ENCODE measurements at places on chromosomes 11 and 22.

DNA sequence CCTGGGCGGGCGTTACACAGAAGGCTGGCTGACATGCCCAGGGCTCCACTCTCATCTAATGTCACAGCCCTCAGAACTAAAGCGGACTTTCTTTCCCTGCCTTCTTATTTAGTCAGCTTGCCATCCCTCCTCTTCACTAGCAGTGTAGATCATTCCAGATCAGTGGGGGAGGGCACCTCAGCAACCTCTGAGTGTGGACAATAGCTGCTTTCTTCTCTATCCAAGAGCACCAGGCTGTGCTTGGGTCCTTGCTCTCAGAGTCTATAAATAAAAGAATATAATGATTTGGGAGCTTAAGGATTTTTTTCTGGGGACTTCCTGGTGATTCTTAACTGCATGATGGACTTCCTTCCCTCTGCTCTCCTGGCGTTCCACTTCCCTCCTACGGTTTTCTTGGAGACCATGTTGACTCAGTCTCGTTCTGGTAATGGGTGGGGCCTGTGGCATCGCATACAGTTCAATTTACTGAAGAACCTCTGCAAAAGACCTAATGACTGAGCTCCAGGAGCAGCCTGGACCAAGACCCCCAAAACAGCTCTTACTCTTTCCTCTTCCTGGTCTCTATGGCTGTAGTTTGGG, 2.9 kb upstream of the HMBS start:
- DNase-seq, result no peak

DNA sequence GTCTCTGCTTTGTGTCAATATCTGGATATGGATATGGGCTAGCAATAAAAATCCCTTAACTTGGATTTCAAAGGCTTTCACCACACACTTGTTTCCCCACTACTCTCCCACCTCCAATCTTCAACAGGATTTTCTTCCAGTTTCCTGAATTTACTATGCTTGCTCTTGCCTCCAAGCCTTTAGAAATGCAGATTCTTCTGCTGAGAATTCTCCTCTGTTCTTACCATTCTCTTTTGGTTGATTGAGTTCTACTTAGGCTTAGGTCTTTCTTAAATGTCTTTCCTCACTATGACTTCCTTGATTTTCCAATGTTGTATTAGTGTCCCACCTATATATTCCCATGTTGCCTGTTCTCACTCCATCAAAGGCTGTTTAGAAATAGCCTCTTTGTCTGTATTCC, 1502.4 kb upstream of the TENM4 start:
- DNase-seq, result no peak

DNA sequence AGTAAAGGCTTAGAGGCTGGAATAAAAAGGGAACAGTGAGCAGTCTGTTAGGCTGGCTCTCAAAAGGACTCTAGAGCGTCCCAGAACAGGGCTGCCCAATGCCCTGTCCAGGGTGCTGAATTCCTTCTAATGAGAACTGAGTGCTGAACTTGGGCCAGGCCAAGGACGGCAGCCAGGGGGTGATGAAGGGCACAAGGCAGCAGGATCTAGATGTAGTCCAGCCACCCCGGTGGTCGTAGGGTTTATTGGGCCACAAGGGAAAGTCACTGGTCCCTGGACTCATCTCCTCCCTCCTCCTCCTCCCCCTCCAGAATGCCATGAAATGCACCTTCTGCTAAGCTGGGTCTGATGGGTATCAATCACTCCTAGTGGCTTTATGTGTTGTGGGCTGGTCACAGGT, 19.2 kb downstream of the NPTXR start:
- DNase-seq, result no peak

DNA sequence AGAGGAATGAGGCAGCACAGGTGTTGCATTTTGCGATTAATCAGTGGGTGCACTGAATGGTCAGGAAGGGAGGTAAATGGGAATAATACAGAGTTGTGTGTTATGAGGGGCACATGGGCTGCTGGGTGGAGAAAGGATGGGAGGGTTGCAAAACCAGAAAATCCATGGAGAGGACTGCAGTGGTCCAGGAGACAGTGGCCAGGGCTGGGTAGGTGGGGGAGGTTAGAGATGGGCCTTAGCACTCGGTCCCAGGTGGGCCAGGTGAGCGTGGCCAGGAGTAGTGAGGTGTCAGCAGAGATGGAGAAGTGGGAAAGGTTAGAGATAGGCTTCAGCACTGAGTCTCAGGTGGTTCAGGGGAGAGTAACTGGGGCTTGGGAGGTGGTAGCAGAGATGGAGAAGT, 399.1 kb upstream of the LARGE1 start:
- DNase-seq, result no peak

- DNase-seq, result no peak
Observed at GRCh38 chr11:10670099-10670498, 23.5 kb downstream of the IRAG1 start.

- DNase-seq, result no peak
Observed at GRCh38 chr22:40757071-40757470, 62.1 kb downstream of the SLC25A17 start.

DNA sequence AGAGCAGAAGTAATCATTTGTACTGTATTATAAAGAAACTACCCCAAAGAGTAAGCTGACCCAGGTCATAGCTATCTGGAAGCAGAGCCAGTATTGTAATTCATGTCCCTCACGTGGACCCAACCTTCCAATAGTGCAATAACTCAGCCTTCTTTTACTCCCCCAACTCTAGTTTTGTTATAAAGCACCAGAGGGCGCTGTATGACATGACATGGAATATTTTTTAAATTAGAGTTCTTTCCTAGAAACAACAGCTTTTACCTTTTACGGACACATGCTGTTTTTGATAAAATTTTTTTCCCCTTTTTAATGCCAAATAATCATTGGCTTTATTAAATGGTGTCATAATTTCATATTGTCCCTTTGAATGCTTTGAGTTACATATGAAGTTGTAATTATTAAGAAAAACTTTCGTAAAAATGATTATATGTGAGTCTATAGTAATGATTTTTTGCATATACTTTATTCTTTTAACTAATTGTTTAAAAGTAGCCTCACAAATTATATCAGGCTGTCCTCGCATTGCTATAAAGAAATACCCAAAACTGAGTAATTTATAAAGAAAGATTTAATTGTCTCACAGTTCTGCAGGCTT, 76.9 kb downstream of the DKK3 start:
- DNase-seq, result no peak

- DNase-seq, result no peak
Observed at GRCh38 chr11:107218123-107219013, 200.1 kb upstream of the GUCY1A2 start.

DNA sequence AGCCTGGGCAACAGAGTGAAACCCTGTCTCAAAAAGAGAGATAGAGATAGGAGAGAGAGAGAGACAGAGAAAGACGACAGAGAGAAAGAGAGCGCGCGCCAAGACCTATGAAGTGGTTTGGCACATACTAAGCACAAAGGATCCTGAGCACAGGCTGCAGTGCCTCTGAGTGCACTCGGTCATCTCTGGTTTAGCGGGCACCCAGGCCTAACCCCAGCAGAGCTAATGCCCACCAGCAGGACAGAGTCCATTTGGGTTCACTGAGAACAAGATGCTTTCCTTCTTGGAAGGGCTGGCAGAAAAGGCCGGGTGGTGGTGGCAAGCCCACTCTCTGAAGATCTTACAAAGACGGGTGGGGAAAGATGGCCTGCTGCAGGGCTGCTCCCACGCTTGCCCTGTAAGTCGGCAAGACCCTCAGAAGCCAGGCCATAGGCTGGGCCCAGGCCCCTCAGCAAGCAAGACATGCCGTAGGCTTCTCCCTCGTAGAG, 3.3 kb downstream of the SCARF2 start:
- no peak for DNase-seq

DNA sequence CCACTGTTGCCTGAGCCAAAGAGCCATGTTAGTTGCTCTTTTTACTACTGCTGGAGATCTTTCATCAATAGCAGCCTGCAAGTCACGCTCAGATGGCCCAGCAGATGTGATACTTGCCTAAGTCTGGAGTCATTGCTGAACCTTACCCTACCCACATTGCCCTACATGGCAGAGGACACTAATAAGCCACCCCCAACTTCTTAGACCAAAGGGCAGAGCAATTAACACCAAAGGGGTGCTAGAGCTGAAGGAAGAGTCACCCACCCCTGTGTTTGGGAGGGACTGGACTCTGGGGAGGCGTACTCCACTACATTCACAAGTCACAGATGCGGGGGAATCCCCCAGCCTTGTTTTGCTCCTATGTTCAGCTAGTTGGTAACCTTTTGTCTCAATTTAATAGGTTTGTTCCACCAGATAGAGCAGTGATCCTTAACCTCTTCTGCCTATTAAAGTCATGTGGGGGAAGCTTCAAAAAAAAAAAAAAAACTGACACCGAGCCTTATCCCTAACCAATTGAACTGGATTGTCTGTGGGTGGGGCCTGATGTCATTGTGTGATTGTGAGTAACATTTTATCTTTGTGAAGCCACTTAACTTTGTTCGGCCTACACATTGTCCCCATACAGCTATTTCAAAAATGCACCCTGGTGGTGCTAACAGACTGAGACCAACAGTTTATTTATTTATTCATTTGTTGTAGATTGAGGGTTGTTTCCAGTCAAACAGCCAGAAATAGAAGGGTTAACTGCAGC, 13.1 kb downstream of the ADM start:
- no peak for DNase-seq

DNA sequence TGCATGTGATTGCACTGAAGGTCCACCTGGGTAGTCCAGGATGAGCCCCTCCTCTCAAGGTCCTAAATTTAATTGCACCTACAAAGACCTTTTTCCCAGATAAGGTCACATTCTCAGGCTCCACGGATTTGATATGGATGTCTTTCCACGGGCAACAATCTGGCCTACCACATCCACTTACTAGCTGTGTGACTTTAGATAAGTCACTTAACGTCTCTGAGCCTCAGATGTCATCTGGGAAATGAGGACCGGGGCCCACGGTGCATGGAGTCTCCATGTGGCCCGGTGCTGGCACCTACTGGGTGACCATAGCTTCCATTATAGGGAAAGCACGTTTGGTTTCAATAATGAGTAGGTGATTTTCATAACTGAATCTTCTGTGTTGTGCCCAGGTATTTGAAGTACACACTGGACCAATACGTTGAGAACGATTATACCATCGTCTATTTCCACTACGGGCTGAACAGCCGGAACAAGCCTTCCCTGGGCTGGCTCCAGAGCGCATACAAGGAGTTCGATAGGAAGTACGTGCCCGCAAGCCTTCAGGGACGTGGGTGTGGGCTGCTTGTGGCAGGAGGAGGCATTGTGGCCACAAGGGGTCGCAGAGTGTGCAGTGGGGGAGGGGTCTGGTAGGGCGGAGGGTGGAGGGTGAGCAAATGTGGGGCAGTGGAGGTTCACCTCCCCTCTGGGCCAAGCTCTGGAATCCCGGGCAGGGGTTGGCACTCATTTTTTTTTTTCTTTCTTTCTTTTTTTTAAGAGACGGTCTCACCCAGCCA, 55.7 kb downstream of the ARHGAP8 start:
- no peak for DNase-seq

DNA sequence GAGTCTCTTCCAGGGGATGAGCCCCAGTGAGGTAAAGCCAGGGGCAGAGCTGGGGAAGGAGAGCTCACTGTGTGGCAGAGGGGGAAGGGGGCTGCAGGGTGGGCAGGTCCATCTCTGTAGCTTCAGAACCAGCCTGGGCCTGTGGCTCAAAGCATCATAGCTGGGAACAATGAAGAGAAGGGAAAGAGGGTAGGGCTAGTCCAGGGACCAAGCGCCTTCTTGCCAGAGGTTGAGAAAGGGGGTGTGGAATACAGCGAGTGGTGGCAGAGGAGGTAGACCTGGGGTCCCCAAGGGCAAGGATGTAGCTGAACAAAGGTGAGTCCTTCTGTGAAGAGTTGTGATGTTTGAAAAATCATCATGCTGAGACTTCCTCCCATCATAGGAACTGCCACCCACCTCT, 1.2 kb upstream of the PLA2G3 start:
- no peak for DNase-seq

- no peak for DNase-seq
Observed at GRCh38 chr22:47372596-47373385, 610.3 kb downstream of the TBC1D22A start.

DNA sequence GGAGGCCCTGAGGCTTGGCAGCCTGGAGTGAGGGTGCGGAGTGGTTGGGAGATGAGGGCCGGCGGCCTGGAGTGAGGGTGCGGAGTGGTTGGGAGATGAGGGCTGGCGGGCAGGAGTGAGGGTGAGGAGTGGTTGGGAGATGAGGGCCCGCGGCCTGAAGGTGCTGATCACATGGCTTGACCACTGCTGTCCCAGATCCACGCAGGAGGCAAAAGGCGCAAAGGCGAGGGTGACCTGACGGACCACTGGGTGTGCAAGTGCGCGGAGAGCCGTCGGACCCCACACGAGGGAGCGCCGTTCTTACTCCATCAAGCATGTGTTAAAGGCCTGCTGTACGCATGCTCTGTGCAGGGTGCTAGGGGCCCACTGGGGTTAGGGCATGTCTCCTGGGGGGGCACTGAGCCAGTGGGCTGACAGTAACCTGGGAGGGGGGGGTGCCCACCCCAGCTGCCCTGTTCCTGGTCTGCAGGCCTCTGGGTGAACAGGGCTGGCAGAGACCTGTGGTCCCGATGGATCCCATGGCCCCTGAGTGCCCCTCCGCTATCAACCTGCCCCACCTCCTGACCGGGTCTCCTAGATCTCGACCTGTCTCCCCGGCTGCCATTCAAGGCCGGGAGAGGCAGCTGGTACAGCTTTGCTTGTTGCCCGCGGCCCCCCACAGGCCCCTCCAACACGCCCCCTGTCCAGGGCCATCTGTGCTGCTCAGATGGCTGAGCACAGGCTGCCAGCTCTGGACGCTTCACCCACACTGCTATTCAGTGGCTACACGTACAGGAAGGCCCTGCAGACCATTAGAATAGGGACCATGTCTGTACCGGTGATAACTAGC, 21.1 kb downstream of the MRGPRD start:
- no peak for DNase-seq

- no peak for DNase-seq
Observed at GRCh38 chr22:49064836-49065235, 762.8 kb downstream of the BRD1 start.

DNA sequence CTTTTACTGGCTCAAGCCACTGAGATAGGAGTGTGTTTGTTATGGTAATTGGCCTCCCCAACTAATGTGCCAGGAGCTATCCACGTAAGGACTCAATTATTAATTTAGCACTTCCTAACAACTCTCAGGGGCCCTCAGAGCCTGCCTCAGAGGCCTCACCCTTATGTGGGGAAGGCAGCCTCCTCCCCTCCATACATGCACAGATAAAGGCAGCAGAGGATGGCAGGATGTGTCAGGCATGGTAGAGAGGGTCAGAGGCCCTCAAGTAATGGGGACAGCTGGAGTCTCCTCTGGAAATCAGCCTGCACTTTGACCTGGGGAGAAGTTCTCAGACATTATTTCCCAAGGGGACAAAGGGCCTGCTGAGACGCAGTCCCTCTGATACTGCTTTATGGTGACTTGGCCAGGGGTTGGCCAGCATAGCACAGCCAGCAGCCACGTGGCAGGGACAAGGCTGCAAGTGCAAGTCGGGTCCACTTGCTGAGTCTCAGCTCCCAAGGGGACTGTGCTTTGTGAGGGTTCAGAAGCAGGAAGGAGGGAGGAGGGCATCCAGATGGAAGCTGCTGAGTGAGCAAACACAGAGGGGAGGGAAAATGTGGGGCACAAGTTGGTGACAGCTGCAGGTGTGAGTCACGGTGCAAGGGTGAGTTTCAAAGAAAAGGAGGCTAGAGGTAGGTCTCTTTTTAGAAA, 17.0 kb downstream of the MOGAT2 start:
- no peak for DNase-seq

GRCh38 chr11:121762820-121763219, 310.1 kb upstream of the SORL1-AS1 start:
- DNase-seq, result no peak

- DNase-seq, result no peak
Observed at GRCh38 chr11:31957674-31958073, 133.2 kb upstream of the RCN1 start.

All from activated T-helper 1 cell treated with anti-CD3 and anti-CD28 coated beads, Interleukin-2, amount 50 U/mL, for 16 hours (primary cell).